Activated naive CD8-positive, alpha-beta T cell treated with anti-CD3 and anti-CD28 coated beads for 36 hours (primary cell): ENCODE measurements at places on chromosomes 1 and 21.

- no peak for DNase-seq
These were observed 29.8 kb downstream of the SLC30A1 start for GRCh38 chr1:211549092-211549711.

GRCh38 chr1:72837781-72838180, 555.4 kb upstream of the NEGR1 start:
- DNase-seq = no peak

DNA sequence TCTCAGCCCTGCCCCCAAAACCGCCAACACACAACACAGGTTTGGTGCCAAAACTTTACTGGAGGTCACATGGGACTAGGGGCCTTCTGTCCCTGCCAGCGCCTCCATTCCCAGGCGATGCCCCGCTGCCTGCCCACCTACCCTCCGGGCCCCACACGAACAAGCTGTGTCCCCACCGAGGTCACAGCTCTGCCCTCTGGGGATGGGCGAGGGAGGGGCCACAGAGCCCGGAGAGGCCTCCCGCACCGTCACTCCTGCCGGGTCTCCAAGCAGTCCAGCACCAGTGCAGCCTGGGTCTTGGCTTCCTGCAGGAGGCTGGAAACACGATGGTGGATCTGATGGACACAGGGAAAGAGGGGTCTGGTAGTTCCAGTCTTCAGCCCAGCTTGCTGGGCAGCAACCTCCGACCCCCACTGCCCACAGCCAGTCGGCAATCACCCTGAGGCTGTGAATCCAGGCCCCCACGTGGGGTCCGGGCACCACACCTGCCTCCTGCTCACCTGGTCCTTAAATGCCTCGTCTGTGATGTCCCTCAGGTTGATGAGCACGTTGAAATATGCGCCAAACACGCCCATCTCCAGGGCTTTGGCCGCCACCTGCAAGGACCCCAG, 18.5 kb downstream of the FTCD start:
- no peak for DNase-seq

GRCh38 chr1:201880928-201881571, 7.6 kb upstream of the SHISA4 start:
- no peak for DNase-seq

DNA sequence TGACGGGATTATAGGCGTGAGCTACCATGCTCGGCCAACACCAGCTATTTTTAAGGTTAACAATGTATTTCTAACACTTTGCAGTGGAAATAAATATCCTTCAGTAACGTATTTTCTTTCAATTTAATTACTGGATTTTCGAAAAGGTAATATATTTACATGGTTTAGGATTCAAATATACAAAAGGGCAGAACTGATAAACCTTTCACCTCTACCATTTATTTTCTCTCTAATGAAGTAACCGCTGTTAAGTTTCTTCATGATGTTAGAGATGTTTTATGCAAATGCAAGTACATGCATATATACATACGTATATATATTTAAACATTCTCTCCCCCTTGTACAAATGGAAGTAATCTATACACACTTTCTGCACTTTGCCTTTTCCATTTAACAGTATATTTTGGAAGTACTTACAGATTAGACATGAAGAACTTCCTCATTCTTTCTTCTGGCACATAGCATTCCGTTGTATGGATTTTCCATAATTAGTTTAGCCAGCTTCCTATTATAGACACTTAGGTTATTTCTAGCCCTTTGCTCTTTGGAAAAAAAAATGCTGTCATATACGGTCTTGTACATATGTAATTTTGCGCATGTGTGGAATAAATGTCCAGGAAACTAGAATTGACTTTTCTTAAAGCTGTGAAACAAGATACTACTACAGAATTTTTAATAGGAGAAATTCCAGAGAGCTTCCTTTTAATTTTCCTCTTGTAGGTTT, 14.9 kb upstream of the HJV start:
- no peak for DNase-seq

DNA sequence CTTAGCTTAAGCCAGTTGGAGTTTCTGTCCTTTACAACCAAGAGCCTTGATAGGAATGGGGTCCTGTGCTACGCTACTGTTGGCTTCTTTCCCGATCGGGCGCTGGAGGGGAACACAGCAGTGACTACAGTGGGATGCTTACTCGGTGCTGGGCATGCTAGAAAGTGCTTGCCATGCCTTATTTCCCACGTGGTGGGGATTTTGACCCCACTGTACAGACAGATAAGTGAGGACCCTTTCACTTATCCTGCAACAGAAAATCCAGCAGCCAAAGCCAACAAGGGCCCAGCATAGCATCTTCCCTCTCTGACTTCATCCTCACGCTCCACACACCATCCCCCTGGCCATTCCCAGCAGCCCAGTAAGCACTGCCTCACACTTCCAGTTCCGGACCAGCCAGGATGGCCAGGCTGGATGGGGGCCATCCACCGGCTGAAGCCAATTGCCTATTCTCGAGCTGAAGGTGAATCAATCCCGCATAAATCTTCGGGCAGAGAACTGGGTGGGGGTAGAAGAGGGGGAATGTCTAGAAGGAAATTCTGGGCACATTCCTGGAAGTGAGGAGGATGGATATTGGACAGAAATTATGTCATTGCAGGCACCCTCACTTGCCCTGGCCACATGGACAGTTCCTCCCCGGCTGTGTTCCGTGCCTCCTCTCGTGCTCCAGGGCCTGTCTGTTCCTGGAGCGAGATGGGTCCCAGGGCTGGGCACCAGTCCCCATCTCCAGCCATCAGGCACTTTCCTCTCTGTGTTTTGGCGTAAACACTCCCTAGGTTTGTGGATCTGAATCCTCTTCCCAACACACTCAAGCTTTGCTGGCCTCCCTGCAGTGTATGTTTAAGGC, 2.0 kb upstream of the ABCG1 start:
- DNase-seq = no peak

- no peak for DNase-seq
These were observed 5.7 kb downstream of the S1PR1 start for GRCh38 chr1:101242324-101243050.

DNA sequence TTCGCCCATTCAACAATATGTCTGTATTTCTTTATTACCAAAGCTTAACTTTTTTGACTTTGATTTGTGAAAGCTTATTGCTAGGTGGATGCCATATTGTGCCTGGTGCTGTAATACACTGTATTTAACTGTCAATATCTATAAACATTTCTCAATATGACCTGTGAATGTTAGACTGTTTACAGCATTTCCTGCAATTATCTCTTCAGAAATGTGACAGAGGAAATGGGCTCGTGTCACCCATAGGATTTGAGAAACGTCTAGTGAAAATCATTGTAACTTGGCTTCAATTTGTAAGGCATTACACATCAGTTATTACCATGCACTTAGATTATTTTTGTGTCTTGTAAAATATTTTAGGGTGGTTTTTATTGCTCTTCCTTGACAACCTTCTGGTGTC, 237.8 kb upstream of the ADGRL2 start:
- DNase-seq = no peak

- peak; percentile 23 for DNase-seq
These were observed 3.8 kb downstream of the LCA5L start for GRCh38 chr21:39441502-39442475.
